ENCODE measurements at places on chromosomes 16 and 17. TPM values are rescaled to one million over a fixed set of nuclear protein-coding genes. Genes with fewer than 3 reads are reported as not detected.

CFAP97D1 gene
- total RNA-seq = under 0.01 TPM

RASD1 gene
- 9.2 TPM for total RNA-seq

DNA sequence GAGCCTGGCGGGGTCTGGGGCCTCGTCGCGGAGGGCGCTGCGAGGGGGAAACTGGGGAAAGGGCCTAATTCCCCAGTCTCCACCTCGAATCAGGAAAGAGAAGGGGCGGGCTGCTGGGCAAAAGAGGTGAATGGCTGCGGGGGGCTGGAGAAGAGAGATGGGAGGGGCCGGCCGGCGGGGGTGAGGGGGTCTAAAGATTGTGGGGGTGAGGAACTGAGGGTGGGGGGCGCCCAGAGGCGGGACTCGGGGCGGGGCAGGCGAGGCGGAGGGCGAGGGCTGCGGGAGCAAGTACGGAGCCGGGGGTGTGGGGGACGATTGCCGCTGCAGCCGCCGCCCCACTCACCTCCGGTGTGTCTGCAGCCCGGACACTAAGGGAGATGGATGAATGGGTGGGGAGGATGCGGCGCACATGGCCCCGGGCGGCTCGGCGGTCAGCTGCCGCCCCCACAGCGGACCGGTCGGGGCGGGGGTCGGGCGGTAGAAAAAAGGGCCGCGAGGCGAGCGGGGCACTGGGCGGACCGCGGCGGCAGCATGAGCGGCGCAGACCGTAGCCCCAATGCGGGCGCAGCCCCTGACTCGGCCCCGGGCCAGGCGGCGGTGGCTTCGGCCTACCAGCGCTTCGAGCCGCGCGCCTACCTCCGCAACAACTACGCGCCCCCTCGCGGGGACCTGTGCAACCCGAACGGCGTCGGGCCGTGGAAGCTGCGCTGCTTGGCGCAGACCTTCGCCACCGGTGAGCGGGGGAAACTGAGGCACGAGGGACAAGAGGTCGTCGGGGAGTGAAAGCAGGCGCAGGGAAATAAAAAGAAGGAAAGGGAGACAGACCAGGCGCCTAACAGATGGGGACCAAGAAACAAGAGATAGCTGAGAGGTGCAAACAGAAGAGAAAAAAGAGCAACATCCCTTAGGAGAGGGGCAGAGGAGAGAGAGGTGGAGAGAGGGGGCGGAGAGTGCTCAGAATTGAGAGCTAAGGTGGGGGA, at the start of gene PNMT:
TSS of gene PNMT (plus strand) at position 509 of the 980 bp plus-strand sequence. CDS start at position 532, 23 bp downstream.
- no peak for DNase-seq

DNA sequence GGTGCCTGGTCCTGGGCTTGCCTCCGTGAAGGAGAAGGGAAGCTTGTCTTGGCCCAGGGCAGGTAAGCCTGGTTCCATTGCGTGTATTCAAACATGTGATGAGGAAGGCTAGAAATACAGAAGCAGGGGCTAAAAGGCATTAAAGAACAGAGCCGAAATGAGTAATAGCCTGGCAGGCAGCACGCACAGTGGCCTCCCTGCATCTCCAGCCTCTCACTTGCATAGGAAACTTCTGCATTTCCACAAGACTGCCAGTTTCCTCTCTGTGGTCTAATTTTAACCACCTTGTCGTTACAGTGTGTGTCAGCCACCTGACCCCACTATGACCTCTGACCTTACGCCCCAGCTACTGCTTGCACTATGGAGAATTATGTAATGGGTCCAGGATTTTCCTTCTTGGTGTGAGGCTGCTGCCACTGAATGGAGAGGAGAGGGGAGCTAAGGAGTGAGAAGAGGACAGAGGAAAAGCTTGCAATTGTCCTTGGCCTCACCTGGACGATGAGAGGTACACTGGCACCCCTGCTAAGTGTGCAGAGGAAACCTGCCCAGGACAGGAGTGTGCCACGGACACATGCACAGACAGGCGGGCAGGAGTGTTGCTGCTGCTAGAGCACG, 32.8 kb downstream of the HIC1 start:
- DNase-seq = peak; percentile 55

DNA sequence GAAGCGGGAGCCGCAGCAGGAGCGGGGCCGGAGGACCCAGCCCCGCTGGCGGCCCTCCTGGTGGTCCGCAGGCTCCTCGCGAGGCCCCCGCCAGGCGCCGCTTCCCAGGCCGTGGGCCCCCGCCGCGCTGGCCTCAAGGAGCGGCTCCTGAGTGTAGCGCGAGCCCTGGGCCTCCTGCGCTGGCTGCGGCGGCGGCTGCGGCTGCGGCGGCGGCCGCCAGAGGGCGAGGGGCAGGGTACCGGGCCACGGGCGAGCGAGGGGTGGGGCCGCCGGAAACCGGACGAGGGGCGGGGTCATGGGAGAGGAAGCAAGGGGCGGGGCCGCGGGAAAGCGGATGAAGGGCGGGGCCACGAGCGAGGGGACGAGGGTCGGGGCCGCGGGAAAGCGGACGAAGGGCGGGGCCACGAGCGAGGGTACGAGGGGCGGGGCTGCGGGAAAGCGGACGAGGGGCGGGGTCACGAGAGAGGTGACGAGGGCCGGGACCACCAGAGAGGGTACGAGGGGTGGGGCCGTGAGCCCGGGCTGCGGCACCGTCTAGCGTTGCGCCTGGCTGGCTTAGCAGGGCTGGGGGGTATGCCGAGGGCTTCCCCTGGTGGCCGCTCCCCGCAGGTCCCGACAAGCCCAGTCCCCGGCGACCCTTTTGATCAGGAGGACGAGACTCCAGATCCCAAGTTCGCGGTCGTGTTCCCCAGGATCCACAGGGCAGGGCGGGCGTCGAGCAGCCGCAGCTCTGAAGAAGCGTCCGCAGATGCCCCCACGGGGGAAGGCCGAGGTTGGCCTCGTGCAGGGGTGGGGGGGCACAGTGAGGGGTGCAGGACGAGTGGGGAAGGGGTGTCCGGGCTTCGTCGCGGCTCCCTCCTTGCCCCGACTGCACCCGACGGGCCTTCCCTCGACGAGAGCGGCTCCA, 1.7 kb downstream of the MYO15B start:
- DNase-seq = peak; percentile 22

- DNase-seq = no peak
Measured at GRCh38 chr17:79372470-79373238, 238.2 kb downstream of the RBFOX3 start.

Measured in pulmonary artery endothelial cell (primary cell).